ENCODE measurements at places on chromosomes 2 and 18.
A peak's percentile ranks its signal among the peaks of the same experiment; 100 is the strongest.

GRCh38 chr2:221104361-221104811 is 467.7 kb downstream of the EPHA4 start:
- DNase-seq: peak; percentile 97

GRCh38 chr2:172556284-172557033 is 569 bp downstream of the PDK1 start:
- no peak for DNase-seq

GRCh38 chr2:237706257-237706656 is 78.9 kb downstream of the LRRFIP1 start:
- no peak for DNase-seq

DNA sequence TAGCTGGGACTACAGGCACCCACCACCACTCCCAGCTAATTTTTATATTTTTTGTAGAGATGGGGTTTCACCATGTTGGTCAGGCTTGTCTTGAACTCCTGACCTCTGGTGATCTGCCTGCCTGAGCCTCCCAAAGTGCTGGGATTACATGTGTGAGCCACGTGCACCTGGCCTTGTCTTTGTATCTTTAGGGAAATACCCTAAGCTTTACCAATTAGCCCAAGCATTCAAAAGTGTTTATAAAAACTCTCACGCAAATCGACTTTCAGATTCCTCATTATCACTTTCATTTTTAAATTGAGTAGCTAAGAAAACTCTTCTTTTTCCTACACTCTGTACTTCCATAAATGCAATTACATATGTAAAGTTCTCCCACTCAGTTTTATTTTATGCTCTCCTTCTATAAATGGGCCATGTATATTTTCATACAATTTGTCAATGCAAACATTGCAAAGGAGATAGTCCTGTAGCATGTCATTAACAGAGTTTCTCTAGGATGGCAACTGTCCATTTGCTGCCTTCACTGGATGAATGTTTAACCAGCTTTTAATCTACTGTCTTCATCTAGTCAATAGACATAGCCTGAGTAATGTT is 326.2 kb upstream of the LRATD1 start:
- DNase-seq: no peak

- DNase-seq: peak; percentile 67
These were observed 519 bp downstream of the METTL4 start for GRCh38 chr18:2570772-2571199.

DNA sequence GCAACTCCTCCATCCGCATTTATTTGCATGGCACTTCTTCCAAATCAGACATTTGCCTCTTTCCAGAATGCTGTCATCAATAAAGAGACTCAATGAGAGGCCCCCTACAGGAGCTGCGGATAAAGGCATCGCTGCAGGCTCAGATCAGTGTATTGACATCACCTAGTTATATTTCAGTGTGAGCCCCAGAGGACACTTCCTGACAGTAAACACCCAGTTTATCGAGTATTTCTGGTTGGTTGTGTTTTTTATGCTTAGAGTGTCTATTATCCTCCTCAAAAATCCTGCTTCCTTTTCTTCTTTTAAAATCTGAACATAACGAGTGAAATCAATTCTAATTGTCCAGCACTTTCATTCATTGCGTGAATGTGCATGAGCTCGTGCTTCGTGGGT is 38.8 kb downstream of the NRP2 start:
- DNase-seq: no peak

- no peak for DNase-seq
These were observed 40.7 kb downstream of the SLC39A10 start for GRCh38 chr2:195697681-195698220.

- DNase-seq: no peak
These were observed 443.9 kb upstream of the VRK2 start for GRCh38 chr2:57602733-57603132.

GRCh38 chr2:162840598-162841246 is 2.2 kb upstream of the KCNH7 start:
- DNase-seq: no peak

DNA sequence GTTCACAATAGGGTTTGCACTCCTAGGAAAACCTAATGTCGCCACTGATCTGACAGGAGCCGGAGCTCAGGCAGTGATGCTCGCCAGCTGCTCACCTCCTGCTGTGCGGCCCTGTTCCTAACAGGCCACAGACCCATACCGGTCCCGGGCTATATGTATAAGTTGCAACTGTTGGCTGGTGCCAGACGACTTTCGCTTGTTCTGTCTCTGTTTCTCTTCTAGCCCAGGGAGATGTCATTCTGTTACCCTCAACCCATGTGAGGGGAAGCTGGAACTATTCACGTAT is 170.3 kb downstream of the BCL2 start:
- DNase-seq: no peak

GRCh38 chr2:31254237-31255203 is 20.6 kb downstream of the EHD3 start:
- no peak for DNase-seq

- peak; percentile 19 for DNase-seq
These were observed 22.4 kb downstream of the CRYGD start for GRCh38 chr2:208101716-208102631.

DNA sequence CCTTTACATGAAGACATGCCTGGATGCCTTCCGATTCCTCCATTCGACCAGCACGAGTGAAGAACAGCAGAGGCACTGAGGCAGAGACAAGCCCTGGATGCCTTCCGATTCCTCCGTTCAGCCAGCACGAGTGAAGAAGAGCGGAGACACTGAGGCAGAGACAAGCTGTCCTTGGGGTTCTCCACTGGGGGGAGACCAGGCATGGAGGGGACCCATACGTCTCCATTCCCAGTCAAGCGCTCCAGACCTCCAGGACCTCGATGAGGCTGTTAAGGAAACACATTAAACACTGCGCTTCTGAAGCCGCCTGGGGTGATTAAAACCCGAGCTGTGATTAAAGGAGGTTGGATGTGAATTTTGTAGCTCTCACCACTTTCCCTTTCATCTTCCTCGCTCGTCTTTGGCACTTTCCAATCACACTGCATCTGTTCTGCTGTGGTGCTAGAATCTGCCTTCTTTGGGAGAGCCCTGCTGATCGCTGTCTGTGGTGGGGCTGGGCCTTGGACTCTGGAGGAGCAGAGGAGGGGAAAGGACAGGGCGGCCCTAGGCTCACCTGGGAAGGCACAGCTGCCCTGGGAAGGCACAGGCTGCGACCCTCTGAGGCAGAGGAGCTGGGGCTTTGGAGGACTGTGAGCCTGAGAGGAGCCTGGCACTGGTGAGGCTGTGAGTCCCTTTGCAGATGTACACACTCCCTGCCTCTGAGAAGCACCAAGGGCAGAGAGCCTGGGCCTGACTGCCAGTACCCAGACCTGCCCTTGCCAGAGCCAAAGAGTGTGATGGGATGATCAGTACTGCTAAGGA is 463.1 kb upstream of the HS6ST1 start:
- DNase-seq: no peak

- no peak for DNase-seq
These were observed 408.4 kb downstream of the HRH4 start for GRCh38 chr18:24868760-24869237.

- DNase-seq: peak; percentile 58
These were observed 785.6 kb downstream of the NR4A2 start for GRCh38 chr2:155546721-155547555.

- no peak for DNase-seq
These were observed 280.1 kb upstream of the STON1 start for GRCh38 chr2:48249631-48250473.

- DNase-seq: peak; percentile 67
These were observed 16.7 kb upstream of the STAT1 start for GRCh38 chr2:191030521-191031154.

DNA sequence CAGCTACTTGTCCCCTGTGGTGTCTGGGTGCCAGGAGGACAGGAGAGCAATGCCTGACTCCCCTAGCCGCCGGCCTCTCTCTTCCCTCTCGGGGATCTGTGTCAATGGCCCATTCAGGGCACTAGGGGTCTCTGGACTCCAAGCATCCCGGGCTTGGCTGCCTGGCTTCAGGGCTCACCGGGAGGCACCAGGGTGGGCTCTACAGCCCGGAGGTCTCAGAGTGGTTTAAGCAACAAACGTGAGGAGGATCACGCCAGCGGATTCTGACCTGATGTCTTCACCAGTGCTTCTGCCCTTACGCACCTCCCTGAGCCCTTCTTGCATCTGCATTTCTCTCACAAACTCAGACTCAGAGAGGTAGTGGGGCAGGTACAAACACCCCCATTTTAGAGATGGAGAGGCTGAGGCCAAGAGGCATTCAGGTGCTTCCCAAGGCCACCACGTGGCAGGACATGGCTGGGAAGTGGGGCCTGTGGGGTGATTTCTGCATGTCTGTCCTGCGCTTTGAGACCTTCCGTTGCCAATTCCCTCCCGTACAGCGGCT is 243.0 kb downstream of the CELF4 start:
- no peak for DNase-seq

- DNase-seq: no peak
These were observed 397.1 kb downstream of the TSN start for GRCh38 chr2:122152571-122152970.

DNA sequence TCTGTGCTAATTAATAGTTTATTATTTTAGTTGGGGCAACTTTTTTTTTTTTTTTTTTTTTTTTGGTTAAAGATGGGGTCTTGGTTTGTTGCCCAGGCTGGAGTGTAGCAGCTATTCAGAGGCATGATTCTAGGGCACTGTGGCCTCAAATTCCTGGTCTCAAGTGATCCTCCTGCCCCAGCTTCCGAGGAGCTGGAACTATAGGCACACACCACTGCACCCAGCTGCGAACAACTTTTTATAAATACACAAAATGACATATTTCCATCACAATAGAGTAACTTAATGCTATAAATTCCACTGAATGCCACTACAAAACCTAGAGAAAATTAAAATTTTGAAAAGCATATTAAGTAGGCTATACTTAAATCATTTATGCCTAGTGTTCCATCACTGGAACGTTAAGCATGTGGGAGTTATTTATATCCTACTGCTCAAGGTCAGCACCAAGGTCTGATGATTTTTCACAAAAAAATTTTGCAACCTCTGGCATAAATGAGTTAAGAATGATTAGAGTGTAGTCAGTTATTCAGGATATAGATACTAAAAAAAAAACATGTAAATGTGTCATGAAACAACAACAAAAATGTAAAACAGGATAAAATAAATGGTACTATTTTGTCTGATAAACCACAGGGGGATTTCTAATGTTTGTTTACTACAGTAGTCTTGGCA is 46.8 kb downstream of the GFPT1 start:
- DNase-seq: no peak

GRCh38 chr2:49753344-49753985 is 599.1 kb upstream of the FSHR start:
- no peak for DNase-seq

- no peak for DNase-seq
These were observed 9.2 kb downstream of the AAK1 start for GRCh38 chr2:69634196-69634821.

- no peak for DNase-seq
These were observed 841.6 kb downstream of the TRIB2 start for GRCh38 chr2:13558368-13558767.

GRCh38 chr18:44744161-44745121 is 63.8 kb downstream of the SETBP1 start:
- no peak for DNase-seq

- DNase-seq: no peak
These were observed 600.8 kb downstream of the STK39 start for GRCh38 chr2:167646557-167646956.

GRCh38 chr2:218962859-218963492 is 3.5 kb downstream of the CDK5R2 start:
- DNase-seq: peak; percentile 93

GRCh38 chr2:188196343-188197008 is 95.2 kb upstream of the GULP1 start:
- no peak for DNase-seq

GRCh38 chr2:172465417-172466334 is 38.3 kb downstream of the ITGA6 start:
- peak; percentile 71 for DNase-seq

DNA sequence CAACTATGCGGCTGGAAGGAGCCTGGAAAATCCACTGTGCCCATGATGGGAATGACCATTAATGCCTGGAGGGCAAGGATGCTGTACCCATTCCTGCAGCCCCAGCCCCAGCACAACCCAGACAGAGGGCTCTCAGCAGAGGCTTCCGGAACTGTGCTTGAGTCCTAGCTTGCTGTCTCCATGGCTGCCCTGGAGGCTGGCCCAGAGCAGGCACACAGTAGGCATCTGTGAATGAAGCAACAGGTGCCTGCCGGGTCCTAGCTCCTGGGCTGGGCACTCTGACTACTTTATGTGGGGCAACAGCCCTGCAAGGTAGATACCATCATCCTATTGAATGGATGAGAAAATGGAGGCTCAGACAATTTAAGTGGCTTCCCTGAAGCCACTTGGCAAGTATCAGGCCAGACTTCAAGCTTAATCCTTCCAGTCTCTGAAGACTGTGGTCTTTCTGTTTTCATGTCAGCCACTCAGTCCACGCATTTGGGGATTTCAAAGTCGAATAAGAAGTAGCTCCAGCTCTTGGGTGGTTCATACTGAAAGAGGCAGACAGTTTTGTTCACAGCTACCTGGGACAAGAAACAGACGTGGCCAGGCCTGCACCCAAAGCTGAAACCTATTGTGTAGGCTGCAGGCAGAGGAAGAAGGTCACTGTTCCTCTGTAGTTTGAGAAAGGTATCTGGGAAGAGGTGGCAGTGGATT is 237.5 kb downstream of the ZBTB7C start:
- no peak for DNase-seq

DNA sequence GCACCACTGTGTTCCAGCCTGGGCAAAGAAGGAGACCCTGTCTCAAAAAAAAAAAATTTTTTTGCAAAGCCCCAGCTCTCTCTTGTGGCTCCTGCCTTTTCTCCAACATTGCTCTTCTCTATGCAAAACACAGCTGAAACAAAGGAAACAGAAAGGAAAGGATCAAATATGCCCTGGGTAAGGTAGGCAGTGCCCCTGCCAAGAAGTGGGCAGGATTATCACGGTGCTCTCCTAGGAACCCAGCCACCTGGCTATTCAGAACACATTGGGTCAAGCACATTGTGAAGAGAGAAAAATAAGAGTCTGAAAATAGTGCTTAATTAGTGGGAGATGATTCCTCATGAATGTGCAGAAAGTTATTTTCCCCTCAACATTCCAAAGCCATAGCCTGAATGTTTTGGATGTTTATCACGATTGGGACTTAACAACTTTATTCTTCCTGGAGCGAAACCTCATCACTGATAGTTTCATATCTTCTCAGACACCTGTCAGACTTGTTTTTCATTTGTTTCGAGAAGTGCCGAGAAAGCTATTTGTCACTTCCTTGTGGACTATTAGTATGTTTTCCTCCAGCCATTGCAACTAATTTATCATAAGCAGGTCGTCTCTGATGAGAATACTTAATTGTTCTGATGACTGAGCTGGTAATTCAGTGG is 42.7 kb upstream of the RPL31 start:
- no peak for DNase-seq

GRCh38 chr18:34492652-34493051 is 217.4 kb upstream of the DTNA start:
- DNase-seq: no peak
